ENCODE measurements at places on chromosomes 2 and 18. TPM values are rescaled to one million over a fixed set of nuclear protein-coding genes. Genes with fewer than 3 reads are reported as not detected.

GRCh38 chr2:236805800-236806531, 236.3 kb downstream of the ACKR3 start:
- DNase-seq = no peak

DNA sequence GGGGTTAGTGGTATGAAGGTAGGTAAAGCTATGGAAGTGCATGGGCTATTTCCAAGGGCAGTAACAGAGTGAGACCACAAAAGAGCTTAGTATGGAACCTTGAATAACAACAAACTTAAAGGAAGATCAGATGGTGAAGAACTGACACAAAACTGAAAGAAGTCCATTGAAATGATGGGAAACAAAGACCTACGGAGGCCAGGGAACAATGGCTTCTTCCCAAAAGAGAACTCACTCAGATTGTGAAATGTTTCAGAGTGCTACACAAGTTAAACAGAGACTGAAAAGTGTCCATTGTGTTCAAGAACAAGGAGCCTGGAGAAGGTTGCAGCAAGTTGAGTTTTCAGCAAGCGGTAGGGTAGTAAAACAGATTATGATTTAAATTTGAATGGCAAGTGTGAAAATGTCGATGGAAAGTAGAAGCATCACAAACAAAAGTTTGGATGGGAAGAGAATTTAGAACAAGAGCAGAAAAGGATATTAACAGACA, 700.0 kb upstream of the NXPH2 start:
- no peak for DNase-seq

- DNase-seq = no peak
Observed at GRCh38 chr18:37391698-37392548, 173.7 kb downstream of the CELF4 start.

DNA sequence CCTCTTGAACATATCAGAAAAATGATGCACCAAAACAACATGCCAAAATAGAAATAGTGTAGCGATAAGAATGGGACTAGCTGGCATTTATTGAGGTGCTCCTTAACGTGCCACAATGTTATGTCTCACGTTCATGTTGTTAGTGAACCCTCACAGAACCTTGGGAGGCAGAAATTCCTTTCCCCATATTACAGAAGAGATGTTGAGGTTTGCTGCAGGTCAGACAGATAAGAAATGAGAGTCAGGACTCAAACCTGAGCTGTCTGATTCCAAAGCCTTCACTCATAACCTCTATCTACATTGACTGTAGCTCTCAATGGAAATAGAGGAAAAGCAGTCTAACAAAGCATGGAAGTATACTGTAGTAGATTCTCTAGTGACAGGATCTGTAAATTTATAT, 163.3 kb upstream of the STK17B start:
- no peak for DNase-seq

GRCh38 chr2:154457286-154457685, 241.2 kb upstream of the KCNJ3 start:
- DNase-seq = no peak

GRCh38 chr18:42635378-42636048, 480.0 kb downstream of the RIT2 start:
- DNase-seq = no peak

DUSP2 gene
- total RNA-seq = 6.1 TPM

CAPN14 gene
- 0.10 TPM for total RNA-seq

KHK gene
- 4.7 TPM for total RNA-seq

ABCB11 gene
- 0.06 TPM for total RNA-seq

CTAGE1 gene
- total RNA-seq = not detected

Data from mesenteric fat pad (tissue), 1 donor.